ENCODE measurements at places on chromosomes 5 and 9. TPM values are rescaled to one million over a fixed set of nuclear protein-coding genes. Genes with fewer than 3 reads are reported as not detected.

- no peak for DNase-seq
Observed at GRCh38 chr5:38211354-38211710, 47.0 kb upstream of the EGFLAM start.

DNA sequence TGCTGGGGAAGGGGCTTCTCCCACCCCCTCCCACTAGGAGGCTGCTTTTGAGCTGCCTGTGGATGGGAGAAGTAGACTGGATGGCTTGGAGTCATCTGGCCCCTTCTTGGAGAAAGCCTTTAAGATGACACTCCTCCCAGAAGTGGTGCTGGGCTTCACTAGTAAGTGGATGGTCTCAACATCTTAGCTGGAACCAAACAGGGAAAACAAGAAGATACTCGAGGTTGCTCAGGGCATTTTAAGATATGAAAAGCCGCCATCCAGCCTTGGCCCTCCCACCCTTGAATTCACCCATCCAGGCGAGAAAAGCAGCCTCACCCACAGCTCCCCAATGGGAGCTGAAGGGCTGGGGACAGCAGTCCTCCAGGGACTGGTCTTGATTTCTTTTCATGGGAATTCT, 7.8 kb upstream of the SMIM32 start:
- DNase-seq: no peak

- no peak for DNase-seq
Observed at GRCh38 chr5:148838357-148838756, 11.9 kb downstream of the ADRB2 start.

DNA sequence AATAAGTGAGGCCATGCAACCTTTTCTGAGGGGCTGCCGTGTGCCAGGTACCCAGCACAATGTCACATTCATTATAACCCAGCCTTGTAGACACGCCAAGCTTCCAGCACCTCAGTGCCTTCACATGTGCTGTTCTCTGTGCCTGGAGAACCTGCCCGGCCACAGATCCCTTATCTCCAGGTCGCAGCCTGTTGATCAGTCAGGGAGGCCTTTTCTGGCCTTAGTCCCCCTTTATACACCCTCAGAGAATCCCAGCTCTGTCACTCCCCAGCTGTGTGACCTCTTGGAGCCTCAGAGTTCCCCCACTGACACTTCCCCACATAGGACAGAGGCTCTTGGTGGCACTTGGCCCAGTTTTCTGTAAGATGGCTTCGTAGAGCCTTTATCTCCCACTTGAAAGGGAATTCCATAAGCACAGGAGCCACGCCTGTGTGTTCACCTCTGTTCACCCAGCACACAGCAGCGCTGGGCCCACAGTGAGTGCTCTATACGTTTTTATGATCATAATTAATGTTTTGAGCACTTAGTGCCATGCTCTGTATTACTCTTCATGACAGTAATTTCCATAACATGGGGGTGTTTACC, 38.7 kb downstream of the NEURL1B start:
- no peak for DNase-seq

DNA sequence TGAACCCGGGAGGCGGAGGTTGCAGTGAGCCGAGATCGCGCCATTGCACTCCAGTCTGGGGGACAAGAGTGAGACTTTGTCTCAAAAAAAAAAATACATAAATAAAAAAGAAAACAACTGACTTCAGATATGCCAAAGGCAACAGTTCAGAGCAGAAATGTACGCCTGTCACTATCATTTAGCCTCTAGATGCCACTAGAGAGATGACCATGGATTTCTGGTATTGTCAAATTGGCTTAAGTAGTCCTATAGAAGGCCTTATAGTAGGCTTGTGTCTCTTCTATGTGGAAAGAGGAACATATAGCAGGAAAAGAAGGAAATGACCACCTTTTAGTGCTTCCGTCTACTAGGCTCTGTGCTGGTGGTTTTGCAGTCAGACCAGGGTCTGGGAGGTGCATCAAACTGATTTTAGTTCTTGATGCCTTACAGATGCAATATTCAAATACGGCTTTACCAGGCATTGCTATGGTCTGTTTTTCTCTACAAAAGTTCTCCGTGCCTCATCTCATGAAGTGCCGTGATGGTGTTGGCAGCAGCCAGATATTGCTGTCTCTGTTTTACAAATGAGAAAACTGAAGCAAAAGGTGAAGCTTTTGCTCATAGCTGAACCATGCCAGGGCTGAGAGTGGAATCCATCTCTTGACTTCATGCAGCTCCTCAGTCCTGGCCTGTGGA, 17.2 kb downstream of the AGXT2 start:
- no peak for DNase-seq

- no peak for DNase-seq
Observed at GRCh38 chr9:108687006-108687987, 168.5 kb downstream of the ACTL7B start.

- no peak for DNase-seq
Observed at GRCh38 chr5:139306197-139306596, 12.7 kb downstream of the MATR3 start.

GRCh38 chr5:124060011-124060410, 548.0 kb downstream of the CSNK1G3 start:
- no peak for DNase-seq

GRCh38 chr5:107876261-107876660, 205.5 kb upstream of the EFNA5 start:
- DNase-seq: no peak

DNA sequence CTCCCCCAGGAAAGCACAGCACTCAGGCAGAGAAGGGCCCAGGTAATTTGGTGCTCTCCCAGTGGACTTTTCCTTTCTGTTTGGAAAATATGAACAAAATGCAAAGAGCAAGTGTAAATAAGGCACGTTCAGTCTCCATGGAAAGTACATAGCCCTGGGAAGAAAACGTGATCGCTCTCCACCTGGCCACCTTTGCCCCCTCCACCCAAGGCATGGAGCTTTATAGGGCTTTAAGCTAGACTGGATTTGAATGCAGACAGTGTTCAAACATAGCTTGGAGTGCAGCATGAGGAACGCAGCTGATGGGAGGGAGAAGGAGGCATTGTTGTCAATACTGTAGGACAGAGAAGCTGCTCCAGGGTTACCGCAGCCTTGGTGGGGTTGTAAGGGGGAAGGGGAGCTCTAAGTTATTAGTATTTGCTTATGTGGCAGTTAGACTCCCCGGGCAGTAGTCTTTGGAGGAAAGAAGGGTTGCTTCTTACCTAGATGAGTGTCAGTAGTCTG, 500.2 kb downstream of the SPOCK1 start:
- DNase-seq: no peak

- no peak for DNase-seq
Observed at GRCh38 chr5:71587766-71588532, 809 bp downstream of the MCCC2 start.

PCDHGB4 gene
- 1.2 TPM for total RNA-seq

PDCD1LG2 gene
- total RNA-seq: 0.26 TPM

DNA sequence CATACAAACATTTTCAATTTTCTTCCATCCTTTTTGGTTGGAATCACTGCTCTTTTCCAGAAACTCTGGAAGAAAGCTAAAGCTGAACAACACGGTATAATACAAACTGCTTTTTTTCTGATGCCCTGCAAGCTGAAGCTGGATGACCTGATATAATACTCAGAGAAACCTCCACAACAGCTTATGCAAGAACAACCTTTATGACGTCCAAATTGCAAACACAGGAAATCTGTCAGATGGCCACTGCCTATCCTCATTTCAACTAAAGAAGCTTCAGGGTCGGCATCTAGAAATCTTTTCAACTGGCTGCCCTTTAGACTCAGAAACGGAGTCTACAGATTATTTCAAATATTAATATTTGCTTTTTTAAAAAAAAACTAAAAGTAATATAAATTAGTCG, 106.5 kb upstream of the PRDM9 start:
- DNase-seq: no peak

GRCh38 chr5:72137826-72138409, 30.6 kb downstream of the MAP1B start:
- DNase-seq: no peak

DNA sequence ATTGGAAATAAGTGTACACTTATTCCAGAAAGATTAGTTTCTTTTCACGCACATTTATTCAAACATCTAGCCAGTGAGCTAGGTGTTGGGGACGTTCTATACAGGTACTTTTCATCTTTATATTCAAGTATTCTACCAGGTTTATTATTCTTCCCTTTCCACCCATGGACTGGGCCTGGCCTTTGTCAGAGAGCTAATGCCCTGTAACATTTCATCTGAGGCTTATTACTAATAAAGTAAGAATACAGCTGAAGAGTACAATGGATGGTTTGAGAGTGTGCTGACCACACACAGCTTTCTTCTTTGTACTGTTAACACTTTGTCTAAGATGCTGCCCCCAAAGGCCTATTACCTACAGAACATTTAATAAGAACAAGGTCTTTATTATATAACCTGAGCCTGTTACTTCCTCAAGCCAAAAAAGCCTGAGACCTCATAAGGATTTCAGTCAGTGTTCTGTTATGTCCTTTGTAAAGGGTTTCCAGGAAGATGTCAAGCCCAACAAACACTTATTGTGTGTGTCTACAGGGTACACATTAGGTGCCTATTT, 93.5 kb downstream of the ZNF608 start:
- no peak for DNase-seq

- DNase-seq: no peak
Observed at GRCh38 chr5:147659166-147659929, 123.2 kb downstream of the JAKMIP2 start.

DNA sequence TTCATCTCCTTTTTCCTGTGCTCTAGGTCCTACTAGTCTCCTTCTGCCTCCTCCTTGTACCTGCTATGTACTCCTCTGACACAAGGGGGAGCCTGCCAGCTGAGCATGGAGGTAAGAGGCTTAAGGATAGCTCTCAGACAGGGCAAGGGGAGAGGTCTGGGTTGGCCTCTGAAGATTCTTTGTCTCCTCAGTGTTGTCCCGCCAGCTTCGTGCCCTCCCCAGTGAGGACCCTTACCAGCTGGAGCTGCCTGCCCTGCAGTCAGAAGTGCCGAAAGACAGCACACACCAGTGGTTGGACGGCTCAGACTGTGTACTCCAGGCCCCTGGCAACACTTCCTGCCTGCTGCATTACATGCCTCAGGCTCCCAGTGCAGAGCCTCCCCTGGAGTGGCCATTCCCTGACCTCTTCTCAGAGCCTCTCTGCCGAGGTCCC, 3.8 kb downstream of the CREB3 start:
- no peak for DNase-seq

PALM2AKAP2 gene
- total RNA-seq: 0.34 TPM

GRCh38 chr5:178507151-178507932, 82.9 kb downstream of the COL23A1 start:
- no peak for DNase-seq

GMCL2 gene
- total RNA-seq: not detected

GRCh38 chr5:123916345-123917121, 404.6 kb downstream of the CSNK1G3 start:
- DNase-seq: no peak

CDH9 gene
- not detected for total RNA-seq
